Naive thymus-derived CD8-positive, alpha-beta T cell (primary cell): ENCODE measurements at places on chromosomes 2 and 18. TPM values are rescaled to one million over a fixed set of nuclear protein-coding genes. Genes with fewer than 3 reads are reported as not detected.

DNA sequence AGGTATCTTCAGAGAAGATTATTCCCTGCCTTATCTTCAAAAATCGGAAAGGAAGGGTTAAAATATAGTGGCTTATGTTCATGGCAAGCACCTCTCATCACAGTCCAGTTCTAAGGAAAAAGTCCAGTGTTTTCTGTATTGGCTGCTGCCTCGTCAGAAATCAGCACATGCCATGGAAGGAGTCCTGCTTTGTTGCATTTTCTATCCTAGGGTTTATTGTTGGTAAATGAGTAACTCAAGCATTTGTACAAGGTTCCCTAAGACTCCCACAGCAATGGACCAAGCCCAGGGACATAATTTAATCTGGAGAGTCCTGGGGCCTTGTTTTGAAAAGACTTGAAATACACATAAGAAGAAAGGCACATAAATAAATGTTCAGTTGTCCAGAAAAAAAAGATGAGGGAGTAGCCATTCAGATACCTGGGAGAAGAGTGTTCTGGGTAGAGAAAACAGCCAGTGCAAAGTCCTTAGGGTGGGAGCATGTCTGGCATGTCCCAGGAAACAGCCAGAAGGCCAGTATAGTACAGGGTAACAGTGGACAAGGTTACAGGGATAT, 26.4 kb downstream of the NBEAL1 start:
- peaks cover 9% of the 10 kb centered on the region for H3K36me3 ChIP-seq
- no peak for DNase-seq
- H3K27me3 ChIP-seq, result no peaks in the 10 kb centered on the region
- H3K4me3 ChIP-seq, result no peak overlapping the region
- H3K4me1 ChIP-seq, result no peaks in the 10 kb centered on the region

GRCh38 chr18:30406728-30407127, 635.8 kb downstream of the DSC3 start:
- no peaks in the 10 kb centered on the region for H3K4me1 ChIP-seq
- H3K27ac ChIP-seq, result no peak overlapping the region
- no peaks in the 10 kb centered on the region for H3K27me3 ChIP-seq
- no peak overlapping the region for H3K4me3 ChIP-seq
- H3K36me3 ChIP-seq, result no peaks in the 10 kb centered on the region

DNA sequence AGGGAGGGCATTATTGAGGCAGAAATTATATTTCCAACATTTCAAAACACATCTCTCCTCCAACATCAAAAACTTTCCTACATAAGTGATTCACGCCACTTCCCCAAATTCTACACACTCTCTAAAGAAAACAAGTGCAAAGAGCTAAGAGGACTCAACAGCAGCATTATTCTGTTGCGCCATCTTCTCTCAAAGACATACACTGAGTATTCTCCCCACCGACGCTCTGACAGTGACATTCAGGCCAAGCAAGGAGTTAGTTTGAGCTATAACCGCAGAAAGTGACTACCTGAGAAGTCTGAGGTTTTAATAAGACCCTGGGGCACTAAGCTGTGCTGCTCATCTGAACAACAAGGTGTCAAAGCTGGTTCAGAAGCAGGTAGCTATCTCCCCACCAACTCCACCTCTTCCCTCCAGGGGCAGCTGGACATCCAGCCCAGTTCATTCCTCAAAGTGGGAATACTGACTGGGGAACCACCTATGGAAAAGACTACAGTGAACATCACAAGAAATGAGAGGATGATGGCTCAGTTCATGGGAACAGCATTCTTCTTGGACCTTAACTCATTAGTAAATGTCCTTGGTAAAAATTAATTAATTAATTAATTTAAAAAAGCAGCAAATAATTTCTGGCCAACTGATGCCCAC, 309.5 kb upstream of the CCDC68 start:
- H3K27me3 ChIP-seq, result no peaks in the 10 kb centered on the region
- no peak for DNase-seq
- no peak overlapping the region for H3K4me3 ChIP-seq
- H3K4me1 ChIP-seq, result peaks cover 2% of the 10 kb centered on the region

GRCh38 chr18:58288921-58289797, 245.1 kb downstream of the NEDD4L start:
- no peak overlapping the region for H3K4me3 ChIP-seq
- H3K27ac ChIP-seq, result no peak overlapping the region
- no peaks in the 10 kb centered on the region for H3K4me1 ChIP-seq
- no peaks in the 10 kb centered on the region for H3K27me3 ChIP-seq

The AP1S3 gene
- 2.5 TPM for total RNA-seq

GRCh38 chr2:25170888-25171287, 2.5 kb upstream of the POMC start:
- H3K27me3 ChIP-seq, result peaks cover 47% of the 10 kb centered on the region
- H3K4me3 ChIP-seq, result no peak overlapping the region
- no peaks in the 10 kb centered on the region for H3K36me3 ChIP-seq

The OTOS gene
- not detected for total RNA-seq

DNA sequence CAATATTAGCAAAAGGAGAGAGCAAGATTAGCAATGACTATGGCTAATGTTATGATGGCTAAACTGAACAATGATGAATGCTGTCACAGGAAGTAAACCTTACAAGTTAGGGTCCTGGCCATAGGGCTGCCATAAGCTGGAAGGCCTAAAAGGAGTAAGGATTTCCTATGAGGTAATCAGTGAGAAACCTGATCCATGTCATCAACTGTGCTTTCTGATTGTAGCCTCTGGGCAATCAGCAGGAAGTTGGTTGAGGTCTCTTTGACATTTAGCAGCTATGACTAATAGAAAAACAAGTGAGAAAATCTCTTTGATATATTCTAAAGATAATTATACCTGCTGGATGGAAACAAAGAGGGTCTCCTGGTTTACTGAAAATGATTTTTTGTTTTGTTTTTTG, 193.0 kb downstream of the RAB3GAP1 start:
- H3K36me3 ChIP-seq, result peaks cover 6% of the 10 kb centered on the region
- no peak for DNase-seq
- H3K4me3 ChIP-seq, result no peak overlapping the region
- no peaks in the 10 kb centered on the region for H3K27me3 ChIP-seq
- H3K4me1 ChIP-seq, result peaks cover 12% of the 10 kb centered on the region
- H3K27ac ChIP-seq, result peak overlapping the region; percentile 39
